KG1 (cell line): ENCODE measurements at places on chromosomes 16 and 17.

- no peak for DNase-seq
These were observed at the start of gene KRTAP4-16 for GRCh38 chr17:41101586-41102259. KRTAP4-16 (minus strand) TSS chr17:41102209; CDS start chr17:41102209, 0 bp downstream.

DNA sequence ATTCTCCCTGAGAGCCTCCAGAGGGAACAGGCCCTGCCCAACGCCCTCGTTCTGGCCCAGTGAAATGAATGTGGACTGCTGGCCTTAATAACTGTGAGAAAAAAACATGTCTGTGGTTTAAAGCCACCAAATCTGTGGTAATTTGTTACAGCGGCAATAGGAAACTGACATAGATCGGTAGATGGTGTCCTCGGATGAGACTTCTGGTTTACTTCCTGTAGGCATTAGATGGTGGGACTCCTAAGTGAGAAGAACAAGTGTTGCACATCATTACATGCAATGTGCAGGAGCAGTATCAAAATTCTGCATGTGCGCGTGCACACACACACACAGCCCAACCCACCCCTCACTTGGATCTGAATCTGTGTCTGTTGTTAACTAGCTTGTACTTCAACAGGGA lies 42.0 kb downstream of the CDK5R1 start:
- no peak for DNase-seq

DNA sequence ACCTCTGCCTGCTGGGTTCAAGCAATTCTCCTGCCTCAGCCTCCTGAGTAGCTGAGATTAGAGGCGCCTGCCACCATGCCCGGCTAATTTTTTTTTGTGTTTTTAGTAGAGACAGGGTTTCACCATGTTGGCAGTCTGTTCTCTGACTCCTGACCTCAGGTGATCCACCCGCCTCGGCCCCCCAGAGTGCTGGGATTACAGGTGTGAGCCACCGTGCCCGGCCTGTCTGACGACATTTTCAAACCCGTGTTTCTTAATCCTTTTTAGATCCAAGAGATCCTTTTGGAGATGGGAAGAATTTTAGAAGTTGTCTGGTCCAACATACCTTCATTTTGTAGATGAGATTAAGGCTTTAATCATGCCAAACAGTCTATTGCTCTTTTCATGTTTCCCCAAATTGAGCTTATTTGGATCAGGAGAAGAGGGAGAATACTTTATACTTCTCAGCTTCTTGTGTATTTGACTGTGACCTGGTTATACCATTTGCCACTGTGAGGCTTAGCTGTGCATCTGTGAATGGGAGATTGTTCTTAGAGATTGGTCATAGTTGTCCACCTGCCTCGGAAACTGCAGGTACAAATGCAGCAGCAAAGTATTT lies 25.8 kb downstream of the USP10 start:
- no peak for DNase-seq

GRCh38 chr17:79029327-79030009 lies 5.5 kb downstream of the C1QTNF1 start:
- no peak for DNase-seq

DNA sequence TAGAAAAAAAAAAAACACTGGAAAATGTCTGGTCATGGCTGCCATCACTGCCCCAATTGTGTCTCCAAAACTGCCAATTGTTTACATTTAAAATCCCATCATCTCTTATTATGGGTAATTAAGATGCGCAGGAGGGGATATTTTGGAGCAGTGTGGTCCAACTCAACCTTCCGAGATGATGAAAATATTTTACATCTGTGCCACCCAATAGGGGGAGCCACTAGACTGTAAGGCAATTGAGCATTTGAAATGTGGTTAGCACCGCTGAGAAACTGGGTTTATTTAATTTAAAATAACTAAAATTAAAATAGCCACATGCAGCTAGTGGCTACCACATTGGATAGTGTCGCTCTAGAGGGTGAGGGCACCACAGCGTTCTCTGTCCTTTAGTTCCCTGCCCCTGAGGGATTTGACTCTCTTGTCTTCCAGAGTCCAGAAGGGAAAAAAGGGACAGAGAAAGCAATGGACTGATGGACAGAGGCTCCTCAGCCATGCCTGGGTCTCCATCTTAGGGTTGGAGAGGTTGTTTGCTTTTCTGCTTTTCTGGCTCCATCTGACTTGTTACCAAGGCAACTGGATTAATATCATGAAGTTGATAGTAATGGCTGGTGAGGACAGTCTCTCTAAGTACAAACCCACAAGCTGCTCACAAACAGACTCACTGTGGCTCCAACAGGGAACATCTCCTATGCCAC lies 3.5 kb downstream of the MPO start:
- no peak for DNase-seq

GRCh38 chr17:71229070-71229469 lies 891.8 kb upstream of the SOX9 start:
- no peak for DNase-seq

- no peak for DNase-seq
These were observed 20.2 kb upstream of the OR3A1 start for GRCh38 chr17:3318336-3318735.

- DNase-seq = no peak
These were observed 5.8 kb upstream of the TRAF4 start for GRCh38 chr17:28737770-28738679.

- no peak for DNase-seq
These were observed 1060.2 kb downstream of the CDH11 start for GRCh38 chr16:64061621-64062020.

- no peak for DNase-seq
These were observed 131.5 kb downstream of the SHISA9 start for GRCh38 chr16:13032911-13033310.

DNA sequence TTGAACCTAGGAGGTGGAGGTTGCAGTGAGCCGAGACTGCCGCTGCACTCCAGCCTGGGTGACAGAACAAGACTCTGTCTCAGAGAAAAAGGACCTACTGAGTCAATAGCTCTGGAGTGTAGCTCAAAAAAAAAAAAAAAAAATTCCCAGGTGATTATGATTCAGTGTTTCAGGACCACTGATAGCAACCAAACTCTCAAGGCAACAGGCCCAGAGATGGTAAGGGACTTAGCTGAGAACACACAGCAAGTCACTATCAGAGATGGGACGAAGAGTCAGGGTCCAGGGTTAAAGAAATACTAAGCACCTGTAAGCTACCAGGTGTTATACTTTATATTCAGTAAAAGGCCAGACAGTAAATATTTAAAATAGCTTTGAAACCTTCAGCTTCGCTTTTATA lies 335.3 kb downstream of the XYLT1 start:
- no peak for DNase-seq

- DNase-seq = no peak
These were observed 3.9 kb downstream of the DEXI start for GRCh38 chr16:10938321-10938720.

DNA sequence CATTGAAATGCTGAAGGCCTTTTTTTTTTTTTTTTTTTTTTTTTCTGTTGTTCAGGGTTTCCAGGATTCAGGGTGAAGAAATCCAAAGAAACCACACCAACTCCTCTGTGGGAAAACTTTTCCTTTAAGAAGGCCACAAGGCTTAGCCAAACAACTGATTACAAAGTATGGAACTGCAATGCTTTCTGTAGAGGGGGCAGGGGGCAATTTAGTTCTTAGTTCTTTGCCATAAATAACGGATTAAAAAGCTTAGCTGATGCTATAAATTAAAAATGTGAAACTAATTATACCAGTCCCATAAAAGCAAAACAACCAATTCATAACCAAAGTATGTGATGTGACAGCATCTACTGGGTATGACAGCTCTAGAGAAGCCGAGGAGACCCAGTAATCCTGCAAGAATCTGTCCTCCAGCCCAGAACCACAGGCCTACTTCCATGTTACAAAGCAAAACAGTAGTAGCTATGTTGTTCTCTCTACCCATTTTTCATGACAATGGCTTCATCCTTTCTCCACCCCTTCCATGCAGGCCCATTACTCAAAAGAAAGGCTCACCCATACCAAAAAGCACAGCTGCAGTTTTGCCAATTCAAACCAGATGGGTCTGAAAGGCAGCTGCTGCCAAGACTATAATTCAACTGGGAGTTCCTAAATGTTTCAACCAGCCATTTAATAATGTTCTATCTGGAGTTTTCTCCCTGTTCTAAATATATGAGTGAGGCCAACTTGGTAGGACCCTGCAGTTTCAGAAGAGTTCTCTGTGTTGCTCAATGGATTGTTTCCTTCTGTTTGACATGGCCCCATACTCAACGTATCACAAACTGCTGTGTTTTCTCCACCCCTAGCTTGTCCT lies 167.1 kb upstream of the ZFHX3 start:
- DNase-seq = no peak

GRCh38 chr16:19810817-19811731 lies 73.6 kb downstream of the GPRC5B start:
- DNase-seq = no peak

DNA sequence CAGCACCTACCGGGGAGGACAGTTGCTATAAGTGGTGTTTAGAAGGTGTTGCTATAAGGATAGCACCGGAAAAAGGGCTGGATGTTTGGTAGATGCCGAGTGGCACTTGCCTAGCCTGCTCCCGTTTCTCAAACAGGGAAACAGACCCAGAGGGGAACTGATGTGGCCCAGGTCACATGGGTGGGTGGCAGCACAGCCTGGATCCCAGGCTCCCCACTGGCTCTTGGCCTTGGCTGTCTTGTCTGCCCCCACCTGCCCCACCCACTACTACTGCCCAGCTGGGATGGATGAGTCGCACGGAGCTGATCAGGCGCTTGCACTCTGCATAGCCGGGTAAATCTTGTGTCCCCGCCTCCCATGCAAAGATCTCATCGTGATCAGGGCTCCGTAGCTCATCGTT lies 7.2 kb downstream of the SMTNL2 start:
- no peak for DNase-seq

DNA sequence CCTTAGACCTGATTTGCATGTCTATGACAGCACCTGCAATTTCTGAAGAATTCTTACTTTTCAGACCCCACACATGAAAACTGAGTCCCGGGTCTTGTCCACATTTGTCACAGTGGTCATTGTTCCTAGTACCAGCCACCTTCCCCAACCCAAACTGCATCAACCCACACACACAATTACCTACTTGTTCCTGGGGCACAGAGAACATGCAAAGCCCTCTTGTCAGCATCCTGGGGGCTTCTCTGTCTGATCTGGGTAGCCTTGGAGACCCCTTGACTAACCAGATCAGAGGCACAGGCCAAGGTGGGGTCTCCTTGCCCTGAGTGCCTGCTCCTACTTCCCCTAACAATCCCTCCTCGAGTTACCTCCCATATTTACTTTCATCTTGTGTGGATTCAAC lies 36.7 kb upstream of the PIK3R6 start:
- DNase-seq = no peak

- DNase-seq = no peak
These were observed 55.8 kb upstream of the ADCY9 start for GRCh38 chr16:4172070-4172469.

DNA sequence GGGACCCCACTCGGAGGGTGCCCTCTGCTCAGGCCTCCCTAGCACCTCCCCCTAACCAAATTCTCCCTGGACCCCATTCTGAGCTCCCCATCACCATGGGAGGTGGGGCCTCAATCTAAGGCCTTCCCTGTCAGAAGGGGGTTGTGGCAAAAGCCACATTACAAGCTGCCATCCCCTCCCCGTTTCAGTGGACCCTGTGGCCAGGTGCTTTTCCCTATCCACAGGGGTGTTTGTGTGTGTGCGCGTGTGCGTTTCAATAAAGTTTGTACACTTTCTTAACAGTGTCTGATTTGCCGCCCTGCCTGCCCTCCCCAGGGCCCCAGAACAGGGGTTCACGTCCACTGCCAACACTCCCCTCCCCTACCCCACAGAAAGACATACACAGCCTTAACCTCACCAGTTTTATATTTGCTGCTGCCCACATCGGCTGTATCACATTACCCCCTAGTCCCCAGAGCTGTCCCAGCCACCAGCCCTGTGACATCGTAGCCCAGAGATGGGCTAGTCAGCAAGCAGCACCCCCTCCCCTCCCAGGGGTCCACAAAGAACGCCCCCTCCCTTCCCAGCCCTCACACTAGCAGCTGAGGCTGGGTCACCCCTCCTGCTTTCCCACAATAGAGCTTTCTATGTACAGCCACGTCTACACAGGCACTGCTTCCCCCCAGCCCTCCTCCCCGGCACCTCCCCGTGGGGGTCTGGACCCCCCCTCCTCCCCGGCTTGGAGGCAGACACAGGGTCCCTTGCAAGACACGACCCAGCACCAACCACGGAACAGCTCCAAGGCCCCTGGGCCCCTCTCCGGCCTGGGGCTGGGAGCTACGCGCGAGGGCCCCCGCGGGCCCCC lies 7.9 kb downstream of the GRN start:
- DNase-seq = no peak

GRCh38 chr16:88387180-88387765 lies 4.5 kb downstream of the ZNF469 start:
- DNase-seq = no peak

DNA sequence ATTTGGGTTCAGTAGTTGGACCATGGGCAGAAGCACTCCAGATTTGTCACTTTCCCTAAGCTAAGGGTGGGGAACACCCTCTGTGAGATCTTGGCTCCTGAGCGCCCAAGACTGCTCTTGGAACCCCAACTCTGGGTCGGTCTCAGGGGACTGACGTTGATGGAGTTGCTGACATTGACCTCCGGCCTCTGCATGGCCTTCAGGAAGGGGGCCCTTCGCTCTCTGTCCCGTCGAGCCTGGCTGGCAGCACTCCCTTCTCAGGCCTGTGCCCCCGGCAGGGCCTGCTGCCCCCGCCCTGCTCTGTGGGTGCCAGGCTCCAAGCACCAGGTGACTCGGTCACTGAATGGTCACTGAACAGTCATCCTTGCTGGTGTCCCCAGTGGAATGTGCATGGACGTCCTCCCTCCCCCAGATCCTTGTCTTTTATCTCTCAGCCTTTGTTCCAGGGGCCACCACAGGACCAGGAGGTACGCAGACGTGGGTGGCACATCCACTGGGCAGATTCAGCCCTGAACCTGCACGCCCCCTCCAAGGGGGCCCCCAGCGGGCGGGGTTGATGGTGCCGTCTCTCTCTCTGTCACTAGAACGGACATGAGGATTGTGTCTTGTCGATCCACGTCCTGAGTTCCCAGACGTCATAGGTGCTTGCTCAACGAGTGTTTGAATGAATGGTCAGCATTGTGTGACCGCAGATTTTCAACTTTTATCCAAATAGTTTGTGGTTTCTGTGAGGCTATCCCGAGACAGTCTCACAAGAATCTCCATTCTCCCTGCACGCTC lies 314.5 kb downstream of the SEC14L1 start:
- no peak for DNase-seq

DNA sequence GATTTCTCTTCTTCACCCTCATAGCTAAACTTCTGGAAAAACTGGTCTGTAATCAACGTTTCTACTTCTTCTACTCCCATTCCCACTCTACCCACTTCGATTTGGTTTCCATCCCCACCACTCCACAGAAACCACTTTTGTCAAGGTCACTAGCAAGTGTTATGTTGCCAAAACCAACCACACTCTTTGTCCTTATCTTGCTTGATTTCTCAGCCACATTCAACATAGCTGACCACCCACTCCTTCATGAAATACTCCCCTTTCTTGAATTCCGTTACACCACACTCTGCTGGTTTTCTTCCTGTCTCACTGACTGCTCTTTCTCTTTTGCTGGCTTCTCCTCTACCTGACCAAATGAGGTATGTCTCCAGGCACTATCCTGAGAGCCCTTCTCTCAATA lies 11.9 kb downstream of the IKZF3 start:
- DNase-seq = no peak

GRCh38 chr17:39757931-39758873 lies 20.5 kb downstream of the GRB7 start:
- peak; percentile 19 for DNase-seq

GRCh38 chr17:13884347-13884746 lies 185.0 kb upstream of the COX10 start:
- DNase-seq = no peak

GRCh38 chr17:78774956-78775571 lies 7.0 kb downstream of the CYTH1 start:
- peak; percentile 41 for DNase-seq
